ENCODE measurements at places on chromosomes 5 and 9. TPM values are rescaled to one million over a fixed set of nuclear protein-coding genes. Genes with fewer than 3 reads are reported as not detected.

DNA sequence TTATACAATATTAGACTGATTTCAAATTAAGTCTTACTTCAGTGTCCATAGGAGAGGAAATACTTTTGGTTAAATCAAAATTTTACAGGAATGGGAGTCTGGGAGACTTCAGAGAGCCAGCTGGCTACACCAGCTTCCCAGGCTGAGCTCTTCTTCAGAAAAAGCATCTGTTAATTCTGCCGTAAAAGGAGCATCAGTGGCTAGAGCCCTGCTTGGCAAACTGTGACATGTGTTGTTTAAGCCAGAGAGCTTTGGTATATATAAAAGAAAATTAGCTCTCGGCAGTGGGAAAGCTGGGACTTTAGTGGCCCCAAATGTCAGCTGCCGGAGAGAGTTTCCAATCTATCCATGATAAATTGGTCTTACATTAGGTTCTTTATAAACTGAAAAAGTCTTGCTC lies 378.8 kb upstream of the TUSC1 start:
- no peaks in the 10 kb centered on the region for H3K36me3 ChIP-seq
- no peaks in the 10 kb centered on the region for H3K4me1 ChIP-seq
- DNase-seq = no peak
- H3K4me3 ChIP-seq = no peak overlapping the region
- H3K27ac ChIP-seq = no peak overlapping the region
- H3K27me3 ChIP-seq = no peaks in the 10 kb centered on the region

- no peaks in the 10 kb centered on the region for H3K27me3 ChIP-seq
- H3K36me3 ChIP-seq = peaks cover 10% of the 10 kb centered on the region
- no peak for DNase-seq
- H3K27ac ChIP-seq = no peak overlapping the region
- H3K4me3 ChIP-seq = no peak overlapping the region
- H3K4me1 ChIP-seq = peaks cover 45% of the 10 kb centered on the region
Measured at GRCh38 chr9:125696106-125696647, 10.8 kb downstream of the MAPKAP1 start.

GRCh38 chr5:35668794-35669193 lies 51.1 kb downstream of the SPEF2 start:
- no peaks in the 10 kb centered on the region for H3K27me3 ChIP-seq
- DNase-seq = no peak
- no peak overlapping the region for H3K4me3 ChIP-seq
- no peak overlapping the region for H3K27ac ChIP-seq
- peaks cover 72% of the 10 kb centered on the region for H3K4me1 ChIP-seq

DNA sequence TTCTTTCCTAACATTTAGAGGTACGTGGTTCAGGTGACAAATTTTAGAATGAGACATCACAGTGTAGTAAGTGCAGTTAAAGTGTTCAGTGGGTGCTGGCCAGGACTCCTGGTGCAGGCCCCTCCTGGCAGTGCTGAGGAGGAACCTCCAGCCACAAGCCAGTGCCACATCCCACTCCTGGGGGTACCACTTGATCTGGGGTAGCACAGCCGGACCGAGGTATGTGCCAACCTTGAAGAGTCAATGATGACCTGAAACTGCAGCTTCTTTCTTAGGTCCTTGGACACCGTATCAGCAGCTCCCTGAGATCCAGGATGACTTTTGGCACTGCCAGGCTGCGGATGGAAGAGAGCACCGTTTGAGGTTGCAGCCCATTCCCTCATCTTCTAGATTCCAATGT lies 310.4 kb upstream of the IRX4 start:
- H3K27me3 ChIP-seq = peaks cover 4% of the 10 kb centered on the region
- H3K4me1 ChIP-seq = no peaks in the 10 kb centered on the region
- no peak overlapping the region for H3K4me3 ChIP-seq
- H3K27ac ChIP-seq = no peak overlapping the region
- DNase-seq = no peak
- no peaks in the 10 kb centered on the region for H3K36me3 ChIP-seq

GRCh38 chr5:133314086-133314485 lies 262.3 kb downstream of the HSPA4 start:
- no peak for DNase-seq
- H3K36me3 ChIP-seq = no peaks in the 10 kb centered on the region
- no peaks in the 10 kb centered on the region for H3K4me1 ChIP-seq
- H3K4me3 ChIP-seq = no peak overlapping the region
- H3K27ac ChIP-seq = no peak overlapping the region

LHX6 gene
- total RNA-seq = 0.22 TPM

Measured in activated CD8-positive, alpha-beta T cell treated with anti-CD3 and anti-CD28 coated beads for 36 hours (primary cell).